ENCODE measurements at places on chromosomes 6 and 20.

DNA sequence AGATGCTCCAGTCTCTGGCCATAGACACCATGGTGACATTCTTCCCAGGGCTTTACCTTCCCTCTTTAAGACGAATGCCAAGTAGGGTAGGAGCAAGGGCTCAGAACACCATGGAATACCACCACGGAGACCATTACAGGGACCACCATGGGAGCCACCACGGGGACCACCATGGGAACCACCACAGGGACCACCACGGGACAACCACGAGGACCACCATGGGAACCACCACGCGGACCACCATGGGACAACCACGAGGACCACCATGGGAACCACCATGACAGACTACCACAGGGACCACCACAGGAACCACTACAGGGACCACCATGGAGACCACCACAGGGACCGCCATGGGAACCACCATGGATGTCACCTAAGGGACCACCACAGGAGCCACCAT, 66.9 kb upstream of the MPC1 start:
- DNase-seq = no peak

- DNase-seq = no peak
These were observed 17.6 kb downstream of the NTSR1 start for GRCh38 chr20:62726276-62726675.

DNA sequence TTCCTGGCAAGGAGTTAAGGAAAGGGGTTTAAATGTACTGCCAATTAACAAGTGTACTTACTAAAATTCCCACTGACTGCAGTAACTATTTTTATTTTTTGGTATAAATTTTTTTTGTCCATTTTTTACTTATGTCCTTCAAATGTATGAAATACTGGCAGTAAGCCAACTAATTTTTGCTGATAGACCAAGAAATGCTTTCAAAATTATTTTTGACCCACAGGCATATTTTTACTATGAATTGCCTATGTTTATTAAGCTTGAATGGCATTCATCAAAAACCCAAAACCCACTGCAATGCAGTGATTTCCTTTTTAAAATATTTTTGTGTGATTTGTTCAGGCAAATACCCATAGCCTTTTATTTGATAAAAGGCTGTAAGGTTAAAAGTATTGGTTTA, 560.1 kb downstream of the UTRN start:
- no peak for DNase-seq

DNA sequence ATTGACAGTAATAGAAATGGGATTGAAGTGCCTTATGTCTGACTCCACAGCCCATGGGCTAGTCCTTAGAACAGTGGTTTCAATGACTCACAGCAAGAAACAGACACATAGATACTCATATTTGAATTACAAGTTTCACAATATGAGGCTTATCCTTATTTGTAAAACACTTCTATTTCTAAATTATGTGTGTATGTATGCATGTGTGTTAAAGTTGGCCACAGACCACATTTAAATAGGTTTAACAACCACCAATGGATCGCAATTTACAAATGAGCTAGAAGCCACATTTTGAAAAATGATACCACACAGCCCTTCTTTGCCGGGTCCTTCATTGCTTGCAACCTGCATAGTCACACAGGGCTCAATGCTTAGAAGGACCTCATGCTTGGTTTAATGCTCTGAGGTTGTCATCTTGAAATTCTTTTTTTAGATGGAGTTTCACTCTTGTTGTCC, 157.8 kb upstream of the PREP start:
- DNase-seq = no peak

GRCh38 chr6:36285187-36285671, 15.4 kb downstream of the PNPLA1 start:
- no peak for DNase-seq

- no peak for DNase-seq
These were observed 71.3 kb upstream of the EYA2 start for GRCh38 chr20:46823271-46823751.
